ENCODE measurements at places on chromosomes 5 and 9.

GRCh38 chr9:89863837-89864236, 259.0 kb downstream of the GADD45G start:
- DNase-seq, result no peak

GRCh38 chr9:113868501-113868900, 7.6 kb upstream of the ZNF618 start:
- DNase-seq, result no peak

DNA sequence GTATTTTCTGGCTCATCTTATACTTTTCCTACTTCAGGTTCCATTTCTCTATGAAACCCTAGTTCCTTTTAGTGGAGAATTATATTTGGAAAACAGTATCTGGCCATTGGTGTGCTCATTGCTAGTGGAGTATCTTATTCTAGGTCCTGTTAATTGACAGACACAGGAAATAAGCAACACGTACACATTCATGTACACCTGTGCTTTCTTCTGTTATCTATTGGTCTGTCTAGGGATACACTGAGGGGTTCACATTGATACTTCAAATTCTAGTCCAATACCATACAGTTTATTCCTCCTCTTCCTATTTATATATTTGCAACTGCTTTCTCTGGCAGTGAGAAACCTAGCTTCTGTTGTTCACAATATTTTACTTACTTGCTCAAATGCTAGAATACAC, 110.2 kb downstream of the FER start:
- DNase-seq, result no peak

GRCh38 chr5:80963966-80964481, 3.9 kb downstream of the RASGRF2 start:
- DNase-seq, result no peak

DNA sequence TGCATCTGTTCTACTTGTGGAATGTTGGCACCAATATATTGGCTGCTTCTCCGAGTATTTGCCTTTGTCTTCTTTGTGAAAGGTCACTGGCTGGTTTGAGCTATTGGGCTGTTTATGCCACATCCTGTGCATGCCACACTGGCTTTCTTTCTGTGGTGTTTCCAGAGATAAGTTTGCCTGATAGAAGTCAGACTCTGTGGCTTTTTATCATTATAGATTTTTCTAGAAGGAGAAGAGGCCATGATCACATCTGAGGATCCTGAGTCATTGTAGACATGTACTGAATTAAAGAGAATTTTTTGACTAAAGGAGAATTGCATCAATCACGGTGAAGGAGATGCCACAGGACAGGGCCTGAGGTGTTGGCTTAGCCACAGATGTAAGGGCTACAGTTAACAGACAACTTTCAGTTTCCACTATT, 26.5 kb upstream of the CDKN2B start:
- no peak for DNase-seq

DNA sequence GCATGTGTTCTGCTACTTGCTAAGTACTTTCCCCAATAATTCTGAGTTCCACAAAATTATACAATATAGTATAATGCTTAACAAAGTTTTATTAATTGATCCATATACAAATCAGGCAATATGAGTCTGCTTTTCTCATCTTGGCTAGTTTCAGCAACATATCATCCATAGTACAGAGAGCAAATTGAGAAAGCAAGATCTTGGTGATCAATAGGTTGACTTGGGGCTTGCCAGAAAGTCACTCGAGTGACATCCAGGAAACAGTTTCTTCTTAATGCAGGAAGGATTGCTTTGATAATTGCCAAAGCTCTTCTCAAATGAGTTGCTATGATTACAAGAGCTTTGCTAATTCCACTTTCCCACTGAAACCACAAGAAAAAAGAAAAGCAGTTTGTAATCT, 533.6 kb upstream of the NMUR2 start:
- DNase-seq, result no peak

GRCh38 chr9:127899128-127899943, at the start of gene ST6GALNAC6:
Gene ST6GALNAC6 (minus strand): TSS chr9:127899603. CDS start chr9:127897981, 1,622 bp downstream.
- no peak for DNase-seq

DNA sequence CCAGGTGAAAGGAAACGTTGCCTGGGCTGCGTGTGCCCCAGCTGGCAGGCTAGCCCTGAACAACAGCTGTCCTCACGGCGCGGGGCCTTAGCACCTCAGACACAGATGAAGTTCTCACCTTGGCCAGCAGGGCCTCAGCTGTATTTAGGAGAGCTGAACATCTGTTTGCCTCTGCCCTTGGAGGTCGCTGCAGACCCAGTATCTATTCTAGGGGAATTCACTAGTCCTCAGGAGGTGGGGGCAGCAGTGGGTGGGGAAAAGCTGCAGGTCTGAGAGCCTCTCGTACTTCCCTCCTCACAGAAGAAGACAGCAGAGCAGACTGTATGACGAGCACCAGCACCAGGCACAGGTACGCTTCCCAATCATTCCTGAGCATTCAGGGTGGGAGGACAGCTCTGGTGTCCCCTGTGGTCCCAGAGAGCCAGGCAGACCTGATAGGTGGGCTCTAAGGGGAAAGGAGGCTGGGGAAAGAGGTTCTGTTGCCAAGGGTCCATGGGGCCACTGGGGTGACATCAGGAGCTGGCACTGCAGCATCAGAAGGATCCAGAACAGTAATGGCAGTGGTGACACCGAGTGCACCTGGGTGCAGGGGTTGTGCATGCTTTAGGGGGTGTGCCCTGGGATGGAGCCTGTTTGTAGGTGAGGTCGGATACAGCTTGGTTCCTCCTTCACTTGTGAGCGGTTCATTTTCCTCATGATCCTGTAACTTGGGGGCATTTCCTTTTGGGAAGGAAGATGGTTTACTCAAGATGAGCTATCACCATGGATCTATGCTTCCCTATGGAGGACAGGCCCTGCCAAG, 13.8 kb downstream of the CD74 start:
- no peak for DNase-seq

DNA sequence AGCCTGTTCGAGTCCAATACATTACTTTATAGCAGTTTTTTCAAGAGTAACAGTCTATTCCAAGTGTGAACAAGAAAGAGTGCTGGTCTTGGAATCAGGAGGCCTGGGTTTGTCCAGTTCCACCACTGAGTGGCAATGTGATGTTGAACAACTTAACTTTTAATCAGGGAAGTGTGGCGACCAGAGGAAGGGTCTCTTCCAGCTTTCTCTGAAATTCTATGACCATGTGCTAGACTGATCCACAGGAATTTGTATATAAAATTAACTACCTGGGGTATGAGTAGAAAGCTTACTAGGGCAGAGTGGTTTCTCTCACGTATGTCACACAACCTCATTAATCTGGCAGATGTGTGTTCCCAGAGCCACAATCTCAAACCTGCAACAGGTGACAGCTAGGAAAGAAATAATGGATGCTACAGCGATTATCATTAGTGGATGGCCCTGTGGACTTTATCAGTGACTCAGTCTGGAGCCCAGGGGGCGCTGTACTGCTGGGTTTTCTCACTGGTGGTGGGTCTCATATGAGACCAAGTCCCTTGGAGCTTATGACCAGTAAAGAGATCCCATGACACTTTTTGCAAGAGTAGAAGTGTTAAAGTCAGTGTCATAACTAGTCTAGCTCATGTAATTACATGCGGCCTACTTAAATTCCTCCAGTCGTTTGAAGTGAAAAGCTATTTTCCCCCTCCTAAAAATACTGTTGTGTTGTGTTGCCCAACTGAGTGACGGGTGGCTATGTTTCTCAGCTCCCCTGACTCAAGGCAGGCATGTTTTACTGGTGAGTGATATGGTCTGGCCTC, 116.5 kb downstream of the GDNF start:
- no peak for DNase-seq

- no peak for DNase-seq
Observed at GRCh38 chr5:44178414-44178813, 210.8 kb downstream of the FGF10 start.

DNA sequence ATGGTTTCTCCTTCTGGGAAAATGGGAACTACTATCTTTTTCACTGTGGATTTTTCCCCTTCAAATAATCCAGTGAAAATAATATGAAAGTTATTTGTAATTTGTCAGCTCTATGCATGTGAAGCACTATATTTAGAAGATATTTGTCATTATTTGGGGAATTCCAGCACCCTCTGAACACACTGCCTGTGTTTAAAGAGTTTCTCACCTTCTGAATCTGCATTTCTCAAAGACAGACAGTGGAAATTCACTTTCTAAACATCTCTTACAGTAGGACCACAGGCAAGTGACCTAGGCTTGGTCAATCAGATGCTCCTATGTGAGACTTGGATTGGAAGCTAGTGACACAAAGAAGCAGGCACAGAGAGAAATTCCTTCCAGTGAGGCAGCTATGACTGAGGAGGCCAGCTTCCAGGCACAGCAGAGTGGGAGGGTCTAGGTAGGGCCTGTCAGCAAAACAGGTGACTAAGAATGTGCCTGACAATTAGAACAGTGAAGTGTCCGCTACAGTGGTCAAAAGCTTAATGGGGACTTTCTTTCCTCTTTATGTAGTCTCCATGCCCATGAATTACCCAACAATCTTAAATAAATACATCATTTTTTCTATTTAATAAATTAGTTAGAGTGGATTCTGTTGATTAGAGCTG, 167.2 kb downstream of the HMHB1 start:
- no peak for DNase-seq

DNA sequence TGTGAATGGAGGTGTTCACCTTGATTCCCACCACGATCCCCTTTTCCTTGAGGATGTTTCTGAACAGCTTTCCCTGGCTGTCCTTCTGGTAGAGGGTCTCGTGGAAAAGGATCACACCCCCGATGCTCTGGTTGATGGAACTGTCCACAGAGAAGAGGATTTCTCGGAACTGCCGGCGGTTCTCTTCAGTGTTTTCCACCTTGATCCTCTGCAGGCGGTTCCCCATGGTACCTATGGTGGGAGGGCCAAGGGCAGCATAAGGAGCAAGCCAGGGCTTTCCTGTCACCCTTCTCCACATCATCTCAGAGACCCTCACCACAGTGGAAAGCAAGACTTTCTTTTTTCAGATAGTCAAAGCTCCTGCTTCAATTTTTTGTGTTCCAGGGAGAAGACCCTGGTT, 5.8 kb downstream of the ALDOB start:
- DNase-seq, result no peak

- no peak for DNase-seq
Observed at GRCh38 chr5:56451742-56452141, 218.6 kb upstream of the ANKRD55 start.

- DNase-seq, result no peak
Observed at GRCh38 chr9:120640380-120640779, 60.4 kb upstream of the CDK5RAP2 start.

DNA sequence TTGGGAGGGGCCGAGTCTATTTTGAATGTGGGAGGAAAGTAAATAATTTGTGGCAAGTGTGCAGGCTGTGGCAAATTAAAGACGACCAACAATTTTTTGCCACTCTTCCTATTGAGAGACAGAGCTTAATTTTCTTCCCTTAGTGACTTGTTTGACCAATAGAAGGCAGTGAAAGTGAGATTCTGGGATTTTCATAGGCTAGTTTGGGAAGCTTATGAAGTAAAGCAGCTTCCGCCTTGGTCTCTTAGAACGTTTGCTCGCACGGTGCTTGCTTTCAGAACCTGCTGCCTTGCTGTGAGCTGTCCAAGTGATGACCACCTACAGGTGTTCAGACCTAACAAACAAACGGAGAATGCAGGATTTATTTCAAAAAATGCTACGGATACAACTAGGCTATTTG, 6.7 kb upstream of the OR1N2 start:
- no peak for DNase-seq

DNA sequence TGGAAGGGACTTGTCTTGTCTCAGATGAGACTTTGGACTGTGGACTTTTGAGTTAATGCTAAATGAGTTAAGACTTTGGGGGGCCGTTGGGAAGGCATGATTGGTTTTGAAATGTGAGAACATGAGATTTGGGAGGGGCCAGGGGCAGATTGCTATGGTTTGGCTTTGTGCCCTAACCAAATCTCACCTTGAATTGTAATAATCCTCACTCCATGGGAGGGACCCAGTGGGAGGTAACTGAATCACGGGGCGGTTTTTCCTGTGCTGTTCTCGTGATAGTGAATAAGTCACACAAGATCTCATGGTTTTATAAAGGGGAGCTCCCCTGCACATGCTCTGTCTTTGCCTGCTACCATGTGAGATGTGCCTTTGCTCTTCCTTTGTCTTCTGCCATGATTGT, 72.1 kb downstream of the RAI14 start:
- DNase-seq, result no peak

DNA sequence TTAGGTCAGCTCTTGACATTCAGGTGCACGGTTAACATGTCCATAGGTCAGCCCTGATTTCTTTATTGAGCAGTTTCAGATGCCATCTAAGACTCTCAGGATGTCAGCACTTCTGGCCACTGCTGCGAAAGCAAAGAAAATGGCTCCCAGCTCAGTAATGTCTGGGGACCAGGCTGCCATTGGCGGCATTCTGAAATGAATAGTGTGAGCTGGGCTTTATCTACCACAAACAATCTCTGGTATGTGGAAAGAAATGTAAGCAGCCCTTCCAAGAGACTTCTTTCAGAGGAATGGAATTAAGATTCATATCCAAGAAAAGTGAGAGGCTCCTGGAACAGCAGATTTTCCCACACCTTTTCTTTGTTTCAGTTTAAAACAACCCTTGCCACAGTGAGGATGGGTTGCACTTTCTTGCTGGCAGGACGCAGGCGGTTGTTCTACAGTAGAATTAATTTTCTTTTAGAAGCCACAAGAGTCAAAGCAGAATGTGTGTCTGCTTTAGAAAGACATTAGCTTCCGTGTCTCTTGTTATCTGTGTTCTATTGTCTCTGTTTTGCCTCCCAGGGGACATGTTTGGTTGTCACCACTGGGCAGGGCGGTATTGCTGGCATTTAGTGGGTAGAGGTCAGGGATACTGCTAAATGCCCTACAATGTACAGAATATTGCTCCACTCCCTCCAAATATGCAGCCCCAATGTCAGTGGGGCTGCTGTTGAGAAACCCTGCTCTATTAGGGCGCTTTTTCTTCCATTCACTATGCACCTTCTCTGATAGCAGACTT, 149.9 kb upstream of the ANKH start:
- DNase-seq, result no peak

All from epithelial cell of prostate (primary cell).